Bronchial epithelial cell (primary cell): ENCODE measurements at places on chromosomes 5 and 9.

- DNase-seq = no peak
These were observed 76.1 kb downstream of the SLC28A3 start for GRCh38 chr9:84264307-84265029.

DNA sequence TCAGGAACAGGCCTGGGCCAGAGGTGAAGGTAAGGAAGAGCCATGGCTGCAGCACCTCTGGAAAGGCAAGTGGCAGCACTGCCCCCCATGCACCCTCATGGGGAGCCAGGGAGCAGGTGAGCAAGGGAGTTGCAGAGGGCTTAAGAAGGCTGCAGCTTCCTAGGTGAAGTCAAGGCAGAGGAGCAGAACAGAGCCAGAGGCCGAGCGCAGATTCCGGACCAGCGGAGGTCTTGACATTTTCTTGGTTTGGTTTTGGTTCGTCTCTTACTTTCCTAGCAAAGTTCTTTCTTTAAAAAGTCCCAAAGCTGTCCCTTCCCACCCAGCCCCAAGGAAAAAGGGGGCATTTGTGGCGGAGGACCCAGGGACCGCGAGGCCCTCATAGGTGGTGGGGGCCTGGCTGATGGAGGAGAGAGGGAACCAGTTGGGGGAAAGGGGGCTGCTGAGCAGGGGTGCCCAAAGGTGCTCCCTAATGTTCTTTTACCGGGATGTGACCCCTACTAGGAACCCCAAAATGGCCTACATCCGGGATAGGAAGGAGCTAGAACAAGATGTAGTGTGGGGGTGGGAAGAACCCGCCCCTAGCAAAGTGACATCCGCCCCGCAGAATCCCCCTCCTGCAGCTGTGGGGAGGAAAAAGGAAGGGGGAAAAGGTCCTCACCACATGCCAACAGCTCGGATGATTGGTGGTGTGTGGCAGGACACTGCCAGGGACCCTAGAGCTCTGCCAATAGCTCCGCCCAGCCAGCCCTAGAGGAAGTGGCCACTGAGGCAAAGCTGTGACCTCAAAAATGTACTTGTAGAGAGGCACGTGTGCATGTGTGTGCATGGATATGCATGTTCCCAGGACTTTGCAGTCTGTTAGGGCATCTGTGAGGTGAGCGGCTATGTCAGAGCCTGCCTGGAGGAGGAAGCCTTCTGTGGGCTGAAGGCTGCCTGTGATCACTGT lies 914 bp upstream of the CD72 start:
- DNase-seq = no peak

GRCh38 chr5:12111261-12111660 lies 207.0 kb upstream of the CTNND2 start:
- DNase-seq = no peak

DNA sequence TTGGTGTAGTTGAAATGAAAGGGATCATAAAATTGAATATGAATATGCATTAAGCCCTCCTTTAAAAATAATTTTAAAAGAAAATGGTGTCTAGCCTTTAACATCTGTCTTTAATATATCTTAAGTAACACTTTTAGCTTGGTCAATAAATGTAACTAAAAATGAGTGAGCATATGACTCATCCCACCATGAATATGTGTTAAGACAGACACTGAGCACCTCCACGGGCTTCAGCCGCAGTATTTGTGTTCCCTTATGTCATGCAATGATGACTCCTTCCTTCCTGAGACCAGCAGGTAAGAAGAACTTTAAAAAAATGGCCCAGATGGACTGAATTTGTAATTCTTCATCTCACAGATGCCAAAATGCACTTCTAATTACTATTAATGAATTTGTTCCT lies 563.2 kb downstream of the NR2F1-AS1 start:
- peak; percentile 96 for DNase-seq

DNA sequence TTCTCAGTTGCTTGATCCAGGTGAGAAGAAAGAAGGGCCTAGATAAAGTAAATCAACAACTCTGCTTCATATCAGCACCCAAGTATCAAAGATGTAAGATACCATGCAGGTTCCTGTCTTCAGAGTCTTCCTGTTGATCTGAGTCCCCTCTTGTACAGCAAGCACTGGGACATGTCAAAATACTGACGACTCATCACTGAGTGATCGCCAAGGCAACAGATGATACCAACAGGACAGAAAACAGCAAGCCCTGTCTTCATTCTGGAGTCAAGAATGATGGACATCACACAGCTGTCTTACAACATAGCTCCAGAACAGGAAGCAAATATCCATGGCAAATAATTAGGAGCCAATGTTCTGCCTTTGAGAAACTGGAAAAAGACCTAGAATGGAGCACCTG lies 83.7 kb downstream of the TARS1 start:
- DNase-seq = no peak
